ENCODE measurements at places on chromosomes 1 and 21.

DNA sequence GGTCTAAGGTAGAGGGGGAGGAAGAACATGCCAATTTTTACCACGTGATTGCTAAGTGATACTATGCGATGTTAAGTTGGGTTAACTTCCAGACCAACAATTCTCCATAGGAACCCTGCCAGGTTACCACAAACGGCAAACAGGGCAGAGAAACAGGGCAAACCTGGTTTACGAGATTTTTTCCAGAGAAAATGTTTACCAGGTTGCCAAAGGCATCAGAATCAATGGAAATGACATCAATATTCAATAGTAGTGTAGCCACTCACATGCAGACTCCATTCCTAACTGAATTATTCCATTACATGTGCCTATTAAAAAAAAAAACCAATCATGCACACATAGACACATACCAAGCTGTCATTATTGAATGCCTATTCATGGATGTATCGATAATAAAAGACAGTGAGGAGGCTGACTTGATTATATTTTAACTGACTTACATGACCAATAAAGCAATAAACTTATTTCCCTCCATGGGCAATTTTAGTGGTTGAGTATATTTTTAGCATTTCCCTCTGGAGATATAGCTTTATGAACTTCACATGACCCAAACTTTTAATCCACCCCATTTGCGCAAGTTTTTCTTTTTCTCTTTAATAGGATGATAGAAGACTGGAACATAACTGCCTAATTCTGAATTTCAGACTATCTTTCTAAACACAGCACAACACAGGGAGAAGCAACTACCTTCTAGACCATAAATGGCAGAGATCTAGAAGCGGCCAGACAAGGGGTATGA is 40.5 kb upstream of the KCNE1 start:
- no peak for DNase-seq

DNA sequence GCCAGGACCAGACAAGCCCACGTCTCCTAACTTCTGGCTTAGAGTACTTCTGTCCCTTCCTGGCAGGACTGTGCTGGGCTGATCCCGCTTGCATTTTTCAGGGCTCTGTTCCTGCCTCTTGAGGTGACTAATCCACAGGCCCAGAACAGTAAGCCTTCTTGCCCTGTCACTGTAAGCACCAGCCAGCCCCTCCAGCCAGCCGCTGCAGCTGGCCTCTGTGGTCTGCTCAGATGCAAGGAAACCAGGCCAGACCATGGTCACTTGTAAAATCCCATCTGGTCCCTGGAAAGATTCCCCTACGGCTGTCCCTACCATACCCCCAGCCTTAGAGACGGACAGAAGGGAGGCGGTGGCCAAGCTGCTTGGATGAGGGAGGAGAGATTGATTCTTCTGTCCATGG is 74.2 kb downstream of the KIRREL1 start:
- no peak for DNase-seq

DNA sequence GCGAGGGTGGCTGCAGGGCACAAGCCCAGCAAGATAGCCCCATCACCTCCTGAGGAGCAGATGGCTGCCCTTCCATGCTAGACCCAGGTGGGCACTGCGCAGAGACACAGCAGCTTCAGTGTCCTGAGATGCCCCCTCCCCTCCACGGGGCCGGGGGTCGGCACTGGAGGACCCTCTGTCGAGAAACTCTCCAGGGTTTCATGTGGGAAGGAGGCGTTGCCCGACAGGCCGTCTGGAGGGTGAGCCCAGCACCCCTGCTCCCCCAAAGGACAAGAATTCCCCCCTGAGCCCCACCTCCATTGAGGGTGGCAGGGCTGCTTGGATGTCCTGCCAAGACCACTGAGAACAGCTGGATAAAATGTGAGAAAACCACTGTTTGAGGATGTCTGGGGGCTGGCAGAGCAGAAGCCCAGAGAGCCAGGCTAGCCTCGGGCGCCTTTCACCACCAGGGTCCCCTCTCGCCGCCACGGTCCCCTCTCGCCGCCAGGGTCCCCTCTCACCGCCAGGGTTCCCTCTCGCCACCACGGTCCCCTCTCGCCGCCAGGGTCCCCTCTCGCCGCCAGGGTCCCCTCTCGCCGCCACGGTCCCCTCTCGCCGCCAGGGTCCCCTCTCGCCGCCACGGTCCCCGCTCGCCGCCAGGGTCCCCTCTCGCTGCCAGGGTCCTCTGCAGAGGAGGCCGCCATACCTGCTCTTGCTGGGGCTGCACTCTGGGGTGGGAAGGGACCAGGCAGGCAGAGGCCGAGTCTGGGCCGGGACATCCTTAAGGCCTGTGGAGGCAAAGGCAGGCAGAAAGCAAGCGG is 44.2 kb downstream of the SLC19A1 start:
- no peak for DNase-seq

- DNase-seq, result no peak
These were observed 143.2 kb downstream of the CLEC20A start for GRCh38 chr1:178353524-178353923.

GRCh38 chr1:27548136-27548853 is 55.6 kb downstream of the AHDC1 start:
- DNase-seq, result no peak

- DNase-seq, result no peak
These were observed 13.2 kb downstream of the KANK4 start for GRCh38 chr1:62306065-62306464.

- DNase-seq, result no peak
These were observed 111.4 kb upstream of the ZNF644 start for GRCh38 chr1:91133248-91133647.

GRCh38 chr1:215151841-215152549 is 69.5 kb downstream of the KCNK2 start:
- no peak for DNase-seq

- DNase-seq, result no peak
These were observed 3.8 kb downstream of the F13B start for GRCh38 chr1:197063212-197063611.

- no peak for DNase-seq
These were observed 4.6 kb upstream of the KRTAP10-4 start for GRCh38 chr21:44568667-44569556.

DNA sequence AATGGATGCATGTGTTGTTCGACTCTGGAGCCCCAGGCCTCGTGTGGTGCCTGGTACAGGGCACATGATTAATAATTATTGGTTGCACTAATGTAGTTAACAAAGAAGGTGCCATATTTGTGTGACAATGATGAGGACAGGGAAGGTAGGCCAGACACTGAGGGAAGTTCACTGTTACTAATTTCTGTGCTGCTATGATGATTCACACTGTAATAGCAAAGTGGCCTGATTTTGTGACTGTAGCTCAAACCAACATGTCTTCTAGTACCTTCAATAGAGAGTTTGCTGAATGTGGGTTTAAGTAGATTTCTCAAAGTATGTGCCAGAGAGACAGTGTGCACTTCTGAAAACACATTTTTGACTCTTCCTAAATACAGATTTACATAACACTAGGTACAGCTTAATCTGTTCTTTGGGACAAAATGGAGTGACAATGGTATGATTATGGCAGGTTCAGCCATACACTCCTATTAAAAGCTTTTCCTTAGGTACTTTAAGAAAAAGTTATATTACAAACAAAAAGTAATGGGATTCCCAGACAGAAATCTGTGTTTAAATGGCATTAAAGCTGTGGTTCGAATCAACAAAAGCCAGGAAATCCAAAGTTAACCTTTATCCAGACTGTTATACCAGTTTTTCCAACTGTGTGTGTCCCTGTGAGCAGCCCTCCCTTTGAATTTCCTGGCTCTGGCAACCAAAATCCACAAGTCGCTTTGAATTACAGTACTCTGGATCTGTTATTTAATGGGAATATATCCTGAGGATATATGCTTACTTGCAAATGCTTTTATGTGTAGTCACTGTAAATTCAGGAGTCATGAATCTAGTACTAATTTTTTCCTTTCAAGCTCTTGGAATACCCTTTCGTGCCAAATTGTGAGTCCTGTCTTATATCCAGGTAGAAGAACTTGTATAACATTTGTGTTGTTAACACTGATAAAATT is 277.1 kb upstream of the SGIP1 start:
- DNase-seq, result no peak

DNA sequence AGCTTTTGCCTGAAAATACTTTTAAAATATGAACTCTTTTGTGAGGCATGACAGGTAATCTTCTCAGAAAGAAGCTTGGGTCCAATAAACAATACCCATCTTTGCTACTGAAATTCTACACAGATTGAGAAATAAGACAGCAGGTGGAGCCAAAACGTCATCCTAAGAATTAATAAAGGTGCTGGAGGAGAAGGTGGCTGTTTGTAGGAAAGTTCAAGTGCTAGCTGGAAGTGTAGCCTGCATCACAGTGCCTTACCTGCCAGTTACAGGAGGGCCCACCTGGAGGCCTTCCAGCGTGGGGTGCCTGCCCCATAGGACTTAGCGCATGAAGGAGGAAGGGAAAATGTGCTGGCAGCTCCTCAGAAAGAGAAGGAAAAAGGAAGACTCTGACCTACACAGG is 93.7 kb downstream of the TTC3 start:
- peak; percentile 12 for DNase-seq

DNA sequence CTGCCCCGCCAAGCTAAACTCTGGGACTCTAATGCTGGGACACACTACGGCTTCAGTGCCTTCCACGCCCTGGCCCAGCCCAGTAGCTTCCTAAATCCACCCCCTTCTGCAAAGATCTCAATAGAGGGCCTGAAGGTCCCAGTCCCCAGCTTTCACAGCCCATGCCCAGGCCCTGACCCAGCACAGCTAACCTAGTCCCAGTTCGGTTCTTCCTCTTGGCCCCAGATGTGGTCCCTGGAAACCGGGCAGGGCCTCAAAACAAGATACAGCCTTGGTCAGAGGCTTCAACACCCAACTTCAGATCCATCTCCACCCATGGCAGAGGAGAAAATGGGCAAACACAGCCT is 646 bp upstream of the PDZK1IP1 start:
- no peak for DNase-seq
